Fibroblast of gingiva (primary cell): ENCODE measurements at places on chromosomes 13 and 19.

DNA sequence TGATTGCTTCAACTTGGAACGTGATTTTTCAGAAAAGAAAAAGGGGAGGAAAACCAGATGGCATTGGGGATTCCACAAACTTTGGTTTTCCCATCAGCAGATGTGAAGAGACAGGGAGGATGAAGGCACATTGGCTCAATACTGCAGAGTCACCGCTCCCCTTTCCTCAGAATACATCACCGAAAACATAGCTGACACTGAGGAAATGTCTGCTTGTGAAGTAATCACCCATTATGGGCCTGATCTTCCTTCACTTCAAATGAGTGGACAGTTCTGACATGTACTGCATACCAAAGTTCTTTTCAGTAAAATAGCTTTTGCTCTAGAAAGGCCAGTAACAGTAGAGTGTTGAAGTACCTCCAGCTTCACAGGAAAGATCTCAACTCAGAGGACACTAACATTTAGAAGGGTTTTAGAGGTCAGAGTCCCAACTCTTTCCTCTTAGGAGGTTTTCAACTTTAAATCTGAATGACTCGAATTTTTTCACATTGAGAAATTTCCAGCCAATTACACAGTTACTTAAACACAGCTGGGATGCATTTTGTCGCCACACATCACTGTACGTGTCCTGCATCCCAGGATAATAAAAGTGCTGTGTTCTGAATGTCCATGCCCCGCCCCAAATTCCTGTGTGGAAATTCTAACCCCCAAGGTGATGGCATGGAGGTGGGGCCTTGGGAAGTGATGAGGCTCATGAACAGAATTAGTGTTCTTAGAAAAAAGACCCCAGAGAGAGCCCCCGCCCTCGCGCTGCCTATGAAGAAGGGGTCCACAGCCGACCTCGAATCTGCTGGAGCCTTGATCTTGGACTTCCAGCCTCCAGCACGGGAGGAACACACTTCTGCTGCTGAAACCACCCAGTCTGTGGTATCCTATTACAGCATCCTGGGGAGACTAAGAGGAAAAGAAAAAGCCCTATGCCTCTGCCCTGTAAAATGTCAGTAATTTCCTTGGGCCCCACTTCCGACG is 77.7 kb downstream of the COL4A1 start:
- DNase-seq, result peak; percentile 74

- DNase-seq, result no peak
Measured at GRCh38 chr13:40502236-40502635, 164.2 kb downstream of the FOXO1 start.

GRCh38 chr13:82010780-82011179 is 1669.9 kb upstream of the SPRY2 start:
- DNase-seq, result no peak

- DNase-seq, result peak; percentile 66
Measured at GRCh38 chr19:17938092-17938845, 5.5 kb downstream of the CCDC124 start.

GRCh38 chr13:33927315-33927714 is 109.4 kb downstream of the RFC3 start:
- DNase-seq, result peak; percentile 91

GRCh38 chr19:47377208-47377701 is 28.1 kb downstream of the DHX34 start:
- no peak for DNase-seq

- peak; percentile 13 for DNase-seq
Measured at GRCh38 chr19:6234527-6234926, 45.2 kb downstream of the MLLT1 start.
